NCI-H1436 treated with DMSO at 0.1 percent for 48 hours (cell line): ENCODE measurements at places on chromosomes 13 and 19.

DNA sequence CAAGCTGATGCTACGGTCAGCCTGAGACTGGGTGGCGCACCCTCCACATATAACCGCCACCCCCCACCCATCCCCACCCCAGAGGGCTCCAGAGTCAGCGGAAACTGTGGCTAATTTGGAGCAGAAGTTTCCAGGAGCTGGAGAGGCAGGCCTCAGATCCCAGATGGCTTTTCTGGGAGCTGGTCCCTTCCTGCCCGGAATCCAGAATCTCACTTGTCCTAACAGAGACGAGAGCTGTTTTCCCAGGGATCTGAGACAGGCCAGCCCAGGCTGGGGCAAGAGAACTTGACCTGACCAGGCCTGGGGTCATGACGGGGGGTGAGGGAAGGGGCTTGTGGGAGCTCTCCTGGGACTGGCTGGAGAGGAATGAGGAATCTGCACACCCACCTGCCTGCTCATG, 6.5 kb downstream of the EPHX3 start:
- no peak for DNase-seq

DNA sequence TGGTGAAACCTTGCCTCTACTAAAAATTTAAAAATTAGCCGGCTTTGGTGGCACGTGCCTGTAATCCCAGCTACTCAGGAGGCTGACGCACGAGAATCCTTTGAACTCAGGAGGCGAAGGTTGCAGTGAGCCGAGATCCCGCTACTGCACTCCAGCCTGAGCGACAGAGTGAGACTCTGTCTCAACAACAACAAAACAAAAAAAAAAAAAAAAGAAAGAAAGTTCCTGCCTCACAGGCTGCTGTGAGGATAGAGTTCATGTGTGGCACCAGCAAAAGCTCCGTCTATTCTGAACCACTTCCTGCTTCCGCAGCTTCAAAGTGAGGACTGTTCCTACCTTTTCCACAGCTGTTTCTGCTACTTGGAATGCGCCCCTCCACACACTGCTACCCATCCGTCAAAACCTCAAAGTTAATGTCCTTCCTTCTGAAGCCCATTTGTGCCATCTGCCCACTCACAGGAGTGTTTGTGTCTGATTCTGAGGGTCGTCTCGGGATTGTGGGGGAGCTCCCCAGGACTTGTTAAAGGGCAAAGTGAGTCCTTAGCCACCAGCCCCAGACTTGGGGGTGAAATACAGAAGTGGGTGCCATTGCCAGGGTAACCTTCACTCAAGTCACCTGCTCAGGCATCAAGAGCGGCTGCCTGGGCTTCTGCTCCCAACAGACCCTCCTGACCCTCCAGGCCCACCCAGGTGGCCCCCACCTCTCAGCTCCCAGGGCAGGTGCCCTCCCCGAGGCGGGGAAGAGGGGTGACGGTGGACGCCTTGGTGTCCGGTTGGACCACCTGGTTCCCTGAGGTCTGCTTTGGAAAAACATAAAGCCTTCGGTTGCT, 2.9 kb downstream of the MFSD12 start:
- DNase-seq: no peak

DNA sequence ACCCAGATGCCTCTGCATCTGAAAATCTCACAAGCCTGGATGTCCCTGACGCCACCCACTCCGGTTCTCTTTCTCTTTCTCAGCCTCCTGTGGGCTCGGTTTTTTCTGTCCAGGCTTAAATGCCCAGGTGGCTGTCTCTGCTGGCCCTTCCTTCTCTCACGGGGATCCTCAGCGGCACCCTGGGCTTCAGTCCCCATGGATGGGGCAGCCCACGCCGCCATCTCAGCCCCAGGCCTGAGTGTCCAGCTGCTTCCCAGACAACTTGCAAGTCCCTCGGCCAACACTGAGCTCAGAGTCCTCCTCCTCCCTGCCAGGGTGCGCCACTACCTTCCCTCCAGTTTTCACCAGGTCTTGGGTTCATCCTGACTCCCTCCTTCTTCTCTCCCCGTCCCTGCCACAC, 6.4 kb downstream of the FBN3 start:
- no peak for DNase-seq

GRCh38 chr13:33153421-33154404, 131.8 kb downstream of the STARD13 start:
- no peak for DNase-seq

- no peak for DNase-seq
Observed at GRCh38 chr19:57068921-57069697, 50.7 kb upstream of the USP29 start.

GRCh38 chr19:3672993-3673392, 27.3 kb downstream of the PIP5K1C start:
- no peak for DNase-seq

- no peak for DNase-seq
Observed at GRCh38 chr19:4007836-4008539, 452 bp downstream of the PIAS4 start.

DNA sequence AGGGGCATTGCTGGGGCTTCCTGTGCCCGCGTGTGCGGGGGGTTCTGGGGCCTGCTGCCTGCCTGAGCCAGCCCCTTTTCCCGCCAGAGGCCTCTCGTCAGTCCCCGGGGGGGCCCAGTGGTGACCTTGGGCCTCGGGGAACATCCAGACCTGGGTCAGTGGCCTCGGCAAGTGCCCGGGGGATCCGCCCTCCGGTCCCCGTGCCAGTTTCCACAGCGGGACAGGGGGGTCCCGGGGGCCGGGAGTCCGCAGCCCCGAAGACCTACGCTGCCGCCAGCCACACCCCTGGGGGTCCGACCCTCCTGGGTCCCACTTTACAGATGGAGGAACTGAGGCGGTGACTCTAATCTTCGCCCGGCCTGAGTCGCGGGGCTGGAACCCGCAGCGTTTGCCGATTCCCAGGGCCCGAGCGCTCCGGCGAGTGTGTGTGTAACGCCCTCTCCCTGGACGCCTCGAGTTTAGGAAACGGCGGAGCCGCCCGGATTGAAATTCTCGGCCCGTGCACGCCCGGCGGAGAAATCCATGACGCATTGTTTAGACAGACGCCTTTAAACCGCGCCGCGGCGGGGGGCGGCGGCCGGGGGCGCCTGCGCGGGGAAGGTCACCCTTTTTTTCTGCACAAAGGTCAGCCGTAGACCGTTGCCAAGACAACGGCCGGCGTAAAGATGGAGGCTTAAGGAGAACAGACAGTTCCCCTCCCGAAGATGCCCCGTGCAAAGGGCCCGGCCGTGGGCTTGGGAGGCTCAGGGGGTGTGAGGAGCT, 39.3 kb downstream of the EFNA2 start:
- no peak for DNase-seq

DNA sequence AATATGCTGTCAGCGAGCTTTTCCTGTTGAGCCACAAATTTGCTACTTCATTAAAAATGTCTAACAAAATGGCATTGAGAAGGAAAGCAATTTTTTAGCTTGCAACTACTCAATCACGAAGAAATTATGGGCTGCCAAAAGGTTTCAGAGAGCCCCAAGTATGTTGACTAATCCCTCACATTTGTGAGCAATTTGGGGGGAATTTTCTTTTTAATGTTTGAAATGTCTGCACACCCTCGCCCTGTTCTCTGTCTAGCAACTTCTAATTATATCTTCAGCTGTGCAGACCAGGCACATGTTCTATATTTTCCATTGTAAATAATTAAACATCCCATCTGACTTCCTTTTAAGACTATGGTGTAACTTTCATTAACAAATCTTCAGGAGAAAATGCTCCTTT, 192.9 kb downstream of the DCT start:
- no peak for DNase-seq

DNA sequence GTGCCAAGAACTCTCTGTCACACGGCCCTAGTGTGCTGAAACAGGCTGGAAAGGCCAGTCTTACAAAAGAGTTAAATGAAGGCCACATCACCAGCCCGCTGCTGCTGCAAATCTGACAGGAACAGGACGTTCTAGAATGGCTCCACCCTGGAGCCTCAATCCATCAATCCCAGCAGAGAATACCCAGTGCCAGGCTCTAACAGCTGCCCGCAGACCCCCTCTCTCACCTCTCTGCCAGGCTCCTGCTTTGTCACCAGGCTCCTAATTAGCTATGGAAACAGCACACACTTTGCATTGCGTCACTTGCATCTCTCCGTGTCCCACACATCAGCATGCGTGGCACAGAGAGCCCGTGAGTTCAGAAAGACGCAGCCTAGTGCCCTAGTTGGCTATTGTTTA, 314.1 kb downstream of the FOXO1 start:
- DNase-seq: no peak

GRCh38 chr13:42474954-42475353, 99.0 kb upstream of the TNFSF11 start:
- no peak for DNase-seq

DNA sequence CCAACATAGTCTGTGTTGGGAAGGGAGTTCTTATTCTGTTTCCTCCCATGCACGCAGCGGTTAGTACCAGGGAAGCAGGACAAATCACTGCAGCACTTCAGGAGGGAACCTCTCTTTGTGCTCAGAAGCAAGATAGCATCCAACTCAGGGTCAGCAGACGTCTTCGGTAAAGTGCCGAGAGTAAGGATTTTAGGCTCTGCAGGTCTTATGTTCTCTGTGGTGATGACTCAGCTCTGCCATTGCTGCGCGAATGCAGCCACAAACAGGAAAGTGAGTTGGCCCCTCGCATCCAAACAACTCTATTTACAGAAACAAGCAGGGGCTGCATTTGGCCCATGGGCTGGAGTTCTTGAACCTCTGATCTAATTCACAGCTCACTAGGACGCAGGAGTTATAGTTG, 122.1 kb upstream of the SPATA13 start:
- DNase-seq: no peak

DNA sequence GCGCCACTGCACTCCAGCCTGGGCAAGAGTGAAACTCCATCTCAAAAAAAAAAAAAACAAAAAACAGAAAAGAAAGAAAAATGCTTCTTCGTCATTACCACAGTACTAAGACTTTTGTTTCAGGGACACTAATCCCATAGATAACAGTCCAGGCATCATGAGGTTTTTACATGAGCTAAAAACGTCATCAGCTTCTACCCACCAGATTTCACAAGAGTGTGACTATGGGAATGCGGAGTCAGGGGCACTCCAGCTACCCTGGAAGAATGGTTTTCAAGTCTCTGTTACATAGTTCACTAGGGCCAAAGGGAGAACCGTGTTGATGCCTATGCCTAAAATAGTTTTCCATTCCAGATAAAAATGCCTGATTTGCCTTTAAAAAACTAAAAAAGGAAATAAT, 33.2 kb downstream of the RAB20 start:
- no peak for DNase-seq

GRCh38 chr13:66113882-66114526, 1116.1 kb downstream of the PCDH9 start:
- no peak for DNase-seq

DNA sequence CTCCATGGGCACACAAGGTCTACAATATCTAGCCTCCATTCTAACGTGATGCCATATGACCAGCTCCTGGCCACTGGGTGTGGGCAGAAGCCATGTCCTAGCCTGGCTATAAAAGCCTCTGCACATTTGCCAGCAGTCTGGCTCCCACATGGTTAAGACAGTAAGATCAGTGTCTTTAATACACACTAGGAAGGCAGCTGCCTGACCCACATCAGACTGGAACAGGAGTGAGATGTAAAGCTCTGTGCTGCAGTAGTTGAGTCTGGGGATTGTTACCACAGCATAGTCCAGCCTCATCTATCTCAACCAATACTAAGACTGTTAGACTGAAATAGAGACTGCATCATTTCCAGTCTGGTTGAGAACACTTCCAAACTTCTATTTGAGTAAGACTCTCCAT, 533.1 kb downstream of the IRS2 start:
- DNase-seq: no peak

GRCh38 chr13:51328488-51328887, 11.0 kb upstream of the SERPINE3 start:
- no peak for DNase-seq

GRCh38 chr13:21825186-21825585, 154.3 kb downstream of the FGF9 start:
- DNase-seq: no peak

DNA sequence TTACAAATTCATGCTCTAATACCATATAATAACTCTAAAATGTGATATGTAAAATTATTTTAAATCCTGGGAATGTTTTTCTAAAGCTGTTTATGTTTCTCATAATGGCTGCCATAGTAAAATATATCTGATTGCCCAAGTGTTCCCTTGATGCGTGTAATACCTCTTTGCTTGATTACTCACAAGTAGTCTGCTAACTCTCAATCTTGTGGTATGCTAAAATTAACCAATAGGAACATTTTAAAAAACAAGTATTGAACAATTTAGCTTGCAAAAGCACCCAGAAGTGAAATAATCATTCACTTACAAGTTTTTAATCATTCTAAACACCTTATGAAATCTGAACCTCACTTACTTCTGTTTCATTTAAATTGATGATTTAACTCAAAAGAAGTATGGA, 386.0 kb upstream of the ATXN8OS start:
- no peak for DNase-seq

DNA sequence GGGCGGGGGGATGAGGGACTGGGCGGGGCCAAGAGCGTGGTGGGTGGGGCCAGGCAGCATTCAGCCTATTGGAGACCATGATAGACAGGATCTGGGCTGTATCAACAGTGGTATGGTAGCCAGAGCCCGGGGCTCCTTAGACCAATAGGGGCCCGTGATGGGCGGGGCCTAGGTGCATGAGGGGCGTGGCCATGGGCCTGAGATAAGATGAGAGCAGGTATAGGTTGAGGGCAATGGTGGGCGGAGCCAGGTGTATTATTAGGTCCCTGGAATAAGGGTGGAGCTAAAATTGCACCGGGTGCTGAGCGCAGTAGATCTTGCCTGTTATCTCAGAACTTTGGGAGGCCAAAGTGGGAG, 5.3 kb downstream of the ABCA7 start:
- DNase-seq: no peak

DNA sequence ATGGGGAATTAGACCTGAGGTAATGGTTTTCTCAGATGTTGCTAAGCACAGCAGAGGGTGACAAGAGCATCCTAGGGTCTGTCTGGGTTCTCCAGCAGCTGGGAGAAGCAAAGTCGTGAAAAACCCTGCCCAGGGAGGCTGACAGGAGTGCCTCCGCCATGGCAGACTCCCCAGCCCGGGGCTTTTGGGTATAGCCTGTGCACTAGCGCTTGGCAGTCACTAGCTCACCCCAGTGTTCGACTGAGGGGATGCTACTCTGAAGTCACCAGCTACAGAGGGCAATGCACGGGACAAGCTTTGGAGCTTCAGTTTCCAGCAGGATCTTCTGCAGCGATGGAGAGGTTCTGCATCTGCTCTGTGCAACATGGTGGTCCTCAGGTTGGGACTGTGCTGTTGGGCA, 87.5 kb downstream of the ING1 start:
- DNase-seq: no peak

DNA sequence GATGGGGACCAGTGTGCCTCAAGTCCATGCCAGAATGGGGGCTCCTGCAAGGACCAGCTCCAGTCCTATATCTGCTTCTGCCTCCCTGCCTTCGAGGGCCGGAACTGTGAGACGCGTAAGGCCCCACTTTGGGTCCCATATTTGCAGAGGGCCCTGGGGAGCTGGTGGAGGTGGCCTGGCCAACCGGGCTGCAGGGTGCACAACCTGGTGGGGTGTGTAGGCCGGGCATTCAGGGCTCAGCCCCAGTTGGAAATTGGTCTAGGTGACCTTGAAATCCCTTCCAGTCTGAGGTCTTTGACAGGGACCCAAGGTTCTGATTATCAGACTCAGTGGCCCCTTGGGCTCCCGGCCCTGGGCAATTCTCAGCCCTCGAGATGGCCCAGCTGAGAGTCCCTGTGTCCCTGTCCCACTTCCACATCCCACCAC, 8.3 kb downstream of the F7 start:
- no peak for DNase-seq
